NCI-H226 (cell line): ENCODE measurements at places on chromosomes 2 and 18.
A peak's percentile ranks its signal among the peaks of the same experiment; 100 is the strongest.

DNA sequence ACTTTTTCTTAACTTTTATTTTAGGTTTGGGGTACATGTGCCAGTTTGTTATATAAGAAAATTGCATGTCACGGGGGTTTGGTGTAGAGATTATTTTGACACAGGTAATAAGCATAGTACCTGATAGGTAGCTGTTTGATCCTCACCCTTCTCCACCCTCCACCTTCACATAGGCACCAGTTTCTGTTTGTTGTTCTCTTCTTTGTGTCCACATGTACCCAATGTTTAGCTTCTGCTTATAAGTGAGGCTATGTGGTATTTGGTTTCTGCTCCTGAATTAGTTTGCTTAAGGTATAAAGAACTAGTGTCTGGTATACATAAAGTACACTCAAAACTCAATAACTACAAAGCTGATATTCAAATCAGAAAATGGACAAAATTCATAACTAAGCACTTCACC is 654.6 kb upstream of the LINC00305 start:
- no peak for DNase-seq

- peak; percentile 7 for DNase-seq
These were observed 47.2 kb downstream of the MEP1B start for GRCh38 chr18:32237049-32237448.

- DNase-seq = peak; percentile 93
These were observed 37.2 kb downstream of the AGPS start for GRCh38 chr2:177429688-177430325.

GRCh38 chr2:212956665-212957607 is 194.5 kb downstream of the IKZF2 start:
- DNase-seq = no peak

DNA sequence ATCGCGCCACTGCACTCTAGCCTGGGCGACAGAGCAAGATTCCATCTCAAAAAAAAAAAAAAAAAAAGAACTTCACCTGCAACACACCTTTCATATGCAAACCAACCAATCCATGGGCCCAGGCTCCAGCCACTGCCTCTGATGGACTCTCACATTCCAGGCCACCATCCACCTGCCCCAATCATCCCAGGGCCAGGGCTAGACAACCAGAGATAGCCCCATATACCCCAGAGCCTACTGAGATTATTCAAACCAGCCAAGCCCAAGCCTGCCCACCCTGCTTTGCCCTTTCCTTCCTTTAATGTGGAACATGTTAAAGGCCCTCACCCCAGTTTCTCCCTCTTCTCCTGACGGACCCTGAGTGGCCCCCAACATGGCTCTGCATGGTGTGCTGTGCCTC is 57.0 kb downstream of the MRPL35 start:
- no peak for DNase-seq

GRCh38 chr18:55515941-55516710 is 71.9 kb downstream of the TCF4 start:
- no peak for DNase-seq
